Activated T-helper 2 cell treated with anti-CD3 and anti-CD28 coated beads, Interferon-gamma antibody, Interleukin-2, Interleukin-4, amounts not matched to agents 10 μg/mL and 5 μg/mL and 100 μg/mL, durations not matched to agents 14 hours and 24 hours and 36 hours (primary cell): ENCODE measurements at places on chromosomes 5 and 9.

- no peak for DNase-seq
Observed at GRCh38 chr9:104997536-104997935, 69.6 kb upstream of the ABCA1 start.

- no peak for DNase-seq
Observed at GRCh38 chr5:123439709-123440108, 16.5 kb upstream of the CEP120 start.

DNA sequence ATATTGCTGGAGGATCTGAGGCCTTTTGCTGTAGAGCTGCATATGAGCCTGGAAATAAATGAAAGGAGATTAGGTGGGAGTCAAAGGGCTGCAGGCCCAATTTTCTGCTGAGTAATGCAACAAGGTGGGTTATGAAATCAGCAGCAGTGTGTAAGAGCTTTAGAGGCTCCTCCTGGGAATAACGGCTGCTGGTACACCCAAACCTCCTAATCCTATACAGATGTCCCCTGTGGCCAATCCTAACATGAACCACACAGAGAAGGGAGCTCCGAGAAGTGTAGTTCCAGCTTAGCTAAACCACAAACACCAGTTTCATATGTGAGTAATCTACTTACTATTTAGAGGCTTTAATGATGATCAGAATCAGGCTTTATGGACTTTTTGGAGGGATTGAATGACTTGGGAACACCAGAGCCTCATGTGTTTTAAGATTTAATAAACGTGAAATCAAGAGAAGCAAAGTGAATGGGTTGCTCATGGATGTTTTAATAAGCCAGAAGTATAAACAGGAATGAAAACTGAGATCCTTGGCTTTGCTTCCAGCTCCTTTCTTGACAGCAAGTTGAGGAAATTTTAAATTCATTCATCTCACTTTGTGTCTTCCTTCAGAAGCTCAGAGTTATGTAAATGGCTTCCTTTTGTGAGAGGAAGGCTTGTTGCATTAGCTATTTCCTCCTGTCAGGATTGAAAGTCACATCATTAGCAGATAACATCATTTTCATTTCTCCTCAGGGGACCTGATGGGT is 437.5 kb downstream of the TMEM232 start:
- no peak for DNase-seq

DNA sequence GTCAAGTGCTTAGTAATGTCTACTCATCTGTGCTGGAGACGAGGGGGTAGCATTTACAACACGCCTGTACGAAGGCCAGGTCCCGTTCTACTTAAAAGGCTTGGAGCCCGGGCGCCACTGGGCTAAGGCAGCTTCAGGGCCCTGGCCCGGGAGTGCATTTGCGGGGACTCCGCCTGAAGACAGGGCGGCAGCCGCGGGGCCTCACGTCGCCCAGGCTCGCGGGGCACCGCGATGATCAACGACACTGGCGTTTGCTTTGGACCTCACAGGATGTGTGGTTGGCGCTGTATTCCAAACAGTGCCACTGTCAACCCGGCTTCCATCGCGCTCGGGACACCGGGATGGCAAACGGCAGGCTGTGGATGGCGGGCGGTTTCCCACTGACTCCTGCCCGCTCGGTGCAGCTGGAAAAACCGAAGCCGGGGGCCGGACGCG is 1.1 kb upstream of the TENT4A start:
- DNase-seq = peak; percentile 46

DNA sequence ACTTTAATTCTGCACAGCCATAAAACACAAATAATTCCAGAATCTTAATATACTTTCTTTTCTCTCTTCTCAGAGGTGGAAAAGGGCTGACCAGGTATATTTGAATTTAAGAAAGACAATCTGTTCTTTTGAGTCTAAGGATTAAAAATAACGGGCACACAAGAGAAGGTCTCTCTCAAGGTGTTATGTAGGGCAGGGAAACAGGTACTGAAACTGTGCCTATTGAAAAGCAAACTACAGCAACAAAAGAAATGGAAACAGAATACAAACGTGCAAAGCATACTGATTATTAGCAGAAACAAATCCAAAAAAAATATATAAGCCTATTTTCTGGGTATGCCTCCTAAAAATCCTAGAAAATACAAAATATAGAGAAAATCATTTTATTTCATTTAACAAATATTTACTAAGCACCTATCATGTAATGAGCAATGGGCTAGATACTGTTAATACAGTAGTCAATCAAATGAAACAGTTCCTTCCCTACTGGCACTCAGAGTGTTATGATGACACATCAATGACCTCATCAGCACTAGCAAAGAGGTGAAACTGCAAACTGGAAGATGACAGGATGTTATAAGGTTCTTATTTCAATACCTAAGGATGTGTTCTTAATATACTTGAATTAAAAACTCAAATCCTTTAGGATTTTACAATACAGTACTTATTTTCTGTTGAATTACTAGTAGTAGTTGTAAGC is 87.7 kb downstream of the AUH start:
- DNase-seq = no peak

GRCh38 chr5:109714592-109714991 is 24.9 kb downstream of the MAN2A1 start:
- DNase-seq = no peak

GRCh38 chr5:112697322-112697721 is 40.4 kb upstream of the APC start:
- DNase-seq = no peak

- DNase-seq = no peak
Observed at GRCh38 chr9:83312537-83312936, 225.7 kb downstream of the FRMD3 start.

DNA sequence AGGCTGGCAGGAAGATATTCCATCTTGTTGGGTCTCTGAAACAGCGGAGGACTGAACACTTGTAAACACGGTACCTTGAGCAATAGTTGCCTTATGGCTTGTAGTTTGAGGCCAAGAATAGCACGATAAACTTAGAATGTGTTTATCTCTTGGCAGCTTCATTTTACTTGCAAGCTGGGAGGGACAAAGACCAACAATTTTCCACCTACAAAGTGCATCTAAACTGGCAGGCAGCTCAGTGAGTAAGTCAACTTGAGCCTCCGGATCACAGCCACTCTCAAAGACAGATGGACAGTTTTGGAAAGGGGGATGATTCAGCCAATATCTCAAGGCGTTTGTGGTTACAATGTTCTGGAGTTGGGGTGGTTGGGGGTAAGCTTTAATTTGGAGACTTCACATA is 652.6 kb downstream of the CETN3 start:
- no peak for DNase-seq

- DNase-seq = no peak
Observed at GRCh38 chr9:125760537-125760936, 13.4 kb downstream of the PBX3 start.

DNA sequence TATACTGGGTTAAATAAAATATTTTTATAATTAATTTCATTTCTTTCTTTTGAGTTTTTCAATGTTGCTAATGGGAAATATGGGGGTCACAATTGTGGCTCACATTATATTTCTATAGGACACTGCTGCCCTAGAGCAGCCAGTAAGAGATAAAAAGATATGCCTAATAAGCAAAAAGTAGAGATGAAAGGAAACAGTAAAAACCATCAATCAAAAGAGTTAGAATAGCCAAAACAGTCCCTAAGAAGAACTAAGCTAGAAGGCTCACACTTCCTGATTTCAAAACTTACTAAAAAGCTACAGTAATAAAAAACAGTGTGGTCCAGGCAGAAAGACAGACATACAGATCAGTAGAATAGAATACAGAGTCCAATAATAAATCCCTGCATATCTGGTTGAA is 104.4 kb downstream of the FANCC start:
- DNase-seq = no peak

DNA sequence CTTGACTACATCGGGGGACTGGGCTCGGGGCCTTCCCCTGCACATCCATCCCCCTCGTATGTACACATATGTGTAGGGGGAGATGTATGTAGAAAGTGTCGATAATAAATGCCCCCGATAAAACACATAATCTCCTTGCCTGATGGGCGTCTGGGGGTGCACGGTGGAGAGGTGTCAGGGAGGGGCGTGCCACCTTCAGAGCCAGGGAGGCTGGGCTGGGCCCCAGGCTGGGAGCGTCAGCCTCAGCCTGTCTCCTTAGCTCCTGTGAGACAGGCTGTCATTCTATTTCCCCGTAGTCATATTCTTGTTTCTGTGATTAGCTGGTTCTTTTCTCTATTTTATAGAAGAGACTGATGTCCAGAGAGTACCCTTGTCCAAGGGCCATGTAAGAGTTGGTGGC is 4.7 kb upstream of the RXRA start:
- no peak for DNase-seq

- DNase-seq = peak; percentile 57
Observed at GRCh38 chr9:78030553-78031443, 813 bp downstream of the GNAQ start.

- DNase-seq = no peak
Observed at GRCh38 chr5:41087461-41087860, 16.3 kb upstream of the MROH2B start.

DNA sequence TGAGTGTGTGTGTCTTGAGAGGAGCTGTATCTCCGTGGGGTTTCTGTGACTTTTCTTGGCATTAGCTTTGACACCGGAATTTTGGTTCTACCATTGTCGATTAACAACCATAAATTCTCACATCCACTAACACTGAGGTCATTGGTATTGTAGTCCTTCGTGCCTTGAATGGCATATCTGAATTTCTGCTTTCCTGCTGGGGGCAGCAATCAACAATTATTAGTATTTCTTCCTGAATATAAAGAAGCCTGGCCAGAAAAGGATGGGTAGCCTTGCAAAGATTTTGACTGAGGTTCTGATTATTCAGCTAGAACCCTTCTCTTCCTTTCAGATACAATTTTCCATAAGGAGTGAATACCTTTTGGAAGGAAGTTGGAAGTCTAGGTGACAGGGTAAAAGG is 33.5 kb upstream of the SHOC1 start:
- DNase-seq = no peak

GRCh38 chr9:96441798-96442445 is 8.0 kb upstream of the HABP4 start:
- DNase-seq = no peak

- DNase-seq = no peak
Observed at GRCh38 chr9:127121628-127122175, 733 bp downstream of the ANGPTL2 start.

- no peak for DNase-seq
Observed at GRCh38 chr5:145479271-145479670, 355.9 kb downstream of the PRELID2 start.

GRCh38 chr5:135232958-135233357 is 166.1 kb downstream of the MACROH2A1 start:
- no peak for DNase-seq

DNA sequence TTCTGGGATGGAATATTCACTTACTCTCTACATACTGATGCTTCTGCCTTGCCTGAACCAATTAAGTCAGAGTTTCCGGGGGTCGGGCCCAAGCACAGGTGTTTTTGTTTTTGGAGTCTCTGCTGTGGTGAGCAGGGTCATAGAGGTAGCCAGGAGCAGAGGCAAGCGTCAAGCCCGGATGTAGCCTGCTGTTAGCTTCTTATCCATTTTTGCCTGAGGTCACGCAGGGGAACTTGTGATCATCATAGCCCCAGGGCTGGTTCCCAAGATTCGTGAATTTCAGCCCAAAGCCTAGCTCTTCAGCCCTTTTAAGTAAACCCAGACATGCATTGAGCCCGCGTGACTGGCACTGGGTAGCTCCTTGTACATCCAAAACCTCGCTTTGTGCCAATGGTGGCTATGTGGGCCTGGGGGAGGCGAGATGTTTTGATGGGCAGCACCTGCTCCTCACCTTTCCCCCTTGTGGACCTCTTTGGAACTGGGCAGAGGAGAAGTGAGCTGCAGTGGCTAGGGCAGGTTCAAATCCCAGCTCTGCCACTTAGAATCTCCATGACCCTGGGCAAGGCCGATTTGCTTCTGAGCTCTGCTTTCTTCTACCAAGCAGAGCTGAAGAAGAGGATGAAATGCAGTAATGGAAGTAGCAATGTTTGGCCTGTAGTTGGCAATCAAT is 33.7 kb downstream of the FGF18 start:
- no peak for DNase-seq

DNA sequence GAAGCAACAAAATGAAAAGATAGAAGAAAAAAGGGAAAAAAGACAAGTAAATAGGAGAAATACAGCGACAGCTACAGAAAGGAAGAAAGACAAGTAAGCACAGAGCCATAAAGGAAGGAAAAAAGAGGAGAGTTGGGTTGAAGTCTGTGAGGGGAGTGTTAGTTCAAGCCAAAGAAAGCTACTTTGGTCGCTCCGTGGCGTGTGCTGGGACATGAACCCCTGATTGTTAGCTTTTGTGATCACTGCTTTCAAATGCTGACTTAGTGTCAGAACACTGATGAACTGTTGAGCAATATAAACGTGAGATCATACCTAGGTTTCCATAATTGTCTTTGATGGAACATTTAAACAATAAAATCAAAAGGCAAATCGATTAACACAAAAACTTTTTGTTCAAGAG is 370.1 kb downstream of the TMEM161B start:
- DNase-seq = no peak

DNA sequence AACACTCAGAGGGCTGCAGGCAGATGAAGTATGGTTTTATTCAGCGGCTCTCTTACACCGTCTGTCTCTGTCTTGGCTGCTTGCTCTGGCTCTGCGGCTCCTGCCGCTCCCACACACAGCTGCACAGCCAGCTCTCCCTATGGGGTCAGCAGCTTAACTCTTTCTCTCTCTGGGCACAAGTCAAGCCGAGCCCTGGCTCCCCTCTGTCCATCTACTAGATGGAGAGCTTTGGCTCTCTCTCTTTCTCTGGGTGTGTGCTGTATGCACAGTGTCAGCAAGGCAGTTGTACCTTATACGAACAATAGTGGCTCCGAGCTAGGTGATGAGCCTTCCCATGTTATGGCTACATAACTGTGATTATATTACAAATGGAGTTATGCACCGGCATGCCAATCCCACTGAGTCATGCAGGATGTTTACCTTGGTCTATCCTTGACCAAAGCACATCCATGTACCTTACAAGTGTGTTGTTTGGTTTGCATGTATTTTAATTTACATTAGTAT is 19.3 kb upstream of the PPP2CA start:
- DNase-seq = no peak

GRCh38 chr9:126461608-126462007 is 135.0 kb downstream of the MVB12B start:
- no peak for DNase-seq

GRCh38 chr5:1510631-1511030 is 13.1 kb downstream of the LPCAT1 start:
- DNase-seq = no peak

- no peak for DNase-seq
Observed at GRCh38 chr9:105157171-105157583, 87.3 kb upstream of the SLC44A1 start.

GRCh38 chr9:78320875-78321496 is 24.1 kb downstream of the PSAT1 start:
- DNase-seq = no peak

- DNase-seq = no peak
Observed at GRCh38 chr9:70165006-70165602, 93.7 kb upstream of the SMC5 start.
